ACHN (cell line): ENCODE measurements at places on chromosomes 12 and 14.
A peak's percentile ranks its signal among the peaks of the same experiment; 100 is the strongest.

GRCh38 chr14:101589486-101590015 lies 28.3 kb downstream of the DIO3 start:
- DNase-seq: no peak

DNA sequence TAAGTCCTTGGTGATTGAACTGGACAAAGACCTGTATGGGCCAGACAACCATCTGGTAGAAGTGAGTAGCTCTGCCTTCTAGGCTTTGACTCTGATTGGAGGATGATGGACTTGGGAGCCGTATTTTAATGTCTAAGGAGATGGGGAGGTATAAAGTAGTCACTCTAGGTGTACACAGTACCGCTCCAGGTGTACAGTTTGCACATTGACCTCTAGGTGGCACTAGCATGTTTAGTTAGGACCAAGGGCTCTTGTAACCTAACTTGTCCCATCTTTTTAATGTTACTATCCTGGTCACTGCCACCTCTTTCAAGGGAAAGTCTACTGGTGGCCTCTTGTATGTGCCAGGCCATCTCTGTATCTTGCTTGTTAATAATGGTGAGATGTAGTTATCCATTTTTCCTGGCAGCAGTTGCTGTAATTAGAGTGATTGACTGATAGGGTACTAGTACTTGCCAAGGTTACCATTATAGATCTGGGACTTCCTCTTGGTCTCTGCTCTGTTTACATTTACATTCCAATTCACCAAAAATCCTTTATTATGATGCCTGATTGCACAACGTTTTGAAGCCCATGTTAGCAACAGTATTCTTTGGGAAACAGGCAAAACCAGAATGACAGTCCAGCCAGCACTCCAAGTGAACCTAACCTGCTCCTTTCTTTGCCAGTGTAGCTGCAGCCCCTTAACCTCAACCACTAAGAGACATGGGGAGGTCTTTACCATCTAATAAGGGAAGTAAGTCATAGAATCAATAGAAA lies 3.6 kb downstream of the SMARCD1 start:
- peak; percentile 78 for DNase-seq

- peak; percentile 22 for DNase-seq
These were observed 751.1 kb downstream of the TMEM121 start for GRCh38 chr14:106277503-106277902.

- DNase-seq: no peak
These were observed 292.4 kb upstream of the PWP1 start for GRCh38 chr12:107393043-107393717.

- DNase-seq: no peak
These were observed 71.0 kb upstream of the CPM start for GRCh38 chr12:69003991-69004390.

DNA sequence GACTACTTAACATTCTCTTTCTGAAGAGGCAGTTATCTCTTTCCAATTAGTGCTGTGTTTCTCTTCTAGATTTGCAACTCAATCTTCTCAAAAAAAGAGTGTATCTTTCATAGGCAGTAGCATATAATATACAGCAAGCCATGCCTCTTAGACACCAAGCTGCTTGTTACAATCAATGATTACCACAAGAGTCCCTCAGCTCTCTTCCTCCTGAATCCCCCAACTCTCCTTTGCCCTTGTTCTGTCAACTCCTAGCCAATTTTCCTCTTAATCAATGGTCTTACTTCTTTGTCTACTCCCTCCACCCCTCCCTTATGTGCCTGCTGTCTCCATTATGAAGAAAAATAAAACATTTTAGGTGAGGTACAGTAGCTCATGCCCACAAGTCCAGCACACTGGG lies 2.6 kb downstream of the TMTC1 start:
- DNase-seq: no peak
